A673 (cell line): ENCODE measurements at places on chromosomes 2 and 18. TPM values are rescaled to one million over a fixed set of nuclear protein-coding genes. Genes with fewer than 3 reads are reported as not detected.

- no peak for DNase-seq
Observed at GRCh38 chr2:62529758-62530157, 23.8 kb upstream of the TMEM17 start.

DNA sequence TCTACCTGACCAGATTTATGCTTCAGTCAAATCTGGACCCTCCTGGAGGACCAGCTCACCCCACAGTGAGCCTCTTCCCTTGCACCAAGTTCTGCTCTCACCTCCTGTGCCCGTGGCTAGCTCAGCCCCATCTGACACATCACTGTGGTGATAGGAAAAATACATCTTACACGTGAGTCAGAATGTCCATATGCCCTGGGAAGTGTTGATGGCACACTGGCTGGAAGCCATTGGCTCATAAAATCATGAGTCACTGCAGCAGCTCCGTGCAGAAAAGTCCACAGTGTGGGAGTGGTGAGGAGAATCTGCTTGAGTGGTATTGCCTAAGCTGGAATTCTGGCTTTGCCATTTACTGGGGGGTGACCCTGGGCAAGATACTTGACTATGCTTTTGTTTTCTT lies 42.6 kb upstream of the RAPGEF4 start:
- peak; percentile 71 for DNase-seq

DNA sequence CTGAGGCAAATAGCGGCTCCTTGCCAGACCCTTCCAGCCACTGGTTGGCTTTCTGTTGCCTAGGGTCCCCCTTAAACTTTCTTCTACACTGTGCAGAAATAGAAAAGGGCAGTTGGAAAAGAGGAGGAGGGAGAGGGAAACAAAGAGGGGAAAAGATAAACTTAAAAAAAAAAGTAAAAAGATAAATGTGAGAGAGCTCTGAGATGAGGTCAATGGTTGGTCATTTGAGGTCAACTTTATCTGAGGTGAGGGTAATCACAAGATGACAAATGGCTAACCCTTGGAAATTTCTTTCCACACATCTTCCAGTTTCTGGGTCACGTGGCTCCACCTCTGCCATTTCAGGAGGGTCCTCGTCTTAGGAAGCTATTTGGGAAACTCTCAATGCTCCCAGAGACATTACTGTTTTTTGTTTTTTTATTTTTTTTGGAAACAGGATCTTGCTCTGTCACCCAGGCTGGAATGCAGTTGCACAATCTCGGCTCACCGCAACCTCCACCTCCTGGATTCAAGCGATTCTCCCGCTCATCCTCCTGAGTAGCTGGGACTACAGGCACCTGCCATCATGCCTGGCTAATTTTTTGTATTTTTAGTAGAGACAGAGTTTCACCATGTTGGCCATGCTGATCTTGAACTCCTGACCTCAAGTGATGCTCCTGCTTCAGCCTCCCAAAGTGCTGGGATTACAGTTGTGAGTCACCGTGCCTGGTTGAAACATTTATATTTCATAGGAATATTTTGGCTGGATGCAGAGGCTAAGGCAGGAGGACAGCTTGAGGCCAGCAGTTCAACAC lies 199.9 kb downstream of the TGIF1 start:
- DNase-seq = no peak

GRCh38 chr2:216289470-216289869 lies 82.8 kb downstream of the MARCHF4 start:
- no peak for DNase-seq

GRCh38 chr2:218806346-218806978 lies 24.5 kb downstream of the CYP27A1 start:
- peak; percentile 92 for DNase-seq

- no peak for DNase-seq
Observed at GRCh38 chr2:218029366-218030360, 26.9 kb upstream of the TNS1 start.

DNA sequence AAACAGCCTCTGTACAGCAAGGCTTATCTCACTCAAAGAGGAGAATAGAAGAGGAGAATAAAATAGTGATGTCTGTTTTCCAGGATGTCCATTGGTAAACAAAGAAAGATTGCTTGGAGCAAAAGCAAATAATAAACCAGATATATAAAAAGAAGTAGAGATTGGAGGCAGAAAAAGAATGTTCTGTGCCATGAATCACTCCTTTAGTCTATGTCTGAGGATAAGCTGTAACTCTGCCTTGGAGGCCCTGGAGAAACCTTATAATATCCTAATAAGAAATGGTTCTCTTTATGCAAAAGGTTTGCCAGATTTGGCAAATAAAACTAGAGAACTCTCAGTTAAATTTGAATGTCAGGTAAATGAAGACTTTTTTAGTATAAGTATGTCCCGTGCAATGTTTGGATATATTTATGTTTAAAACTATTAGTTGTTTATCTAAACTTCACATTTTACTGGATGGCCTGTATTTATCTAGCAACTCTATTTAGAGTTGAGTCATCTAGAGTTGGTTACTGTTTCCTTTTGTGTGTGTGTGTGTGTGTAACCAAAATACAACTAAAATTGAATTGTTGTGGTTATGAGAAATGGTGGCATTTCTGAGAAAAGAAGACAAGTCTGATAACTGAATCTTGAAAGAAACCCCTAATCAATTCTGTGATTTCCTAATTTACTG lies 510.3 kb upstream of the SETBP1 start:
- DNase-seq = no peak

DNA sequence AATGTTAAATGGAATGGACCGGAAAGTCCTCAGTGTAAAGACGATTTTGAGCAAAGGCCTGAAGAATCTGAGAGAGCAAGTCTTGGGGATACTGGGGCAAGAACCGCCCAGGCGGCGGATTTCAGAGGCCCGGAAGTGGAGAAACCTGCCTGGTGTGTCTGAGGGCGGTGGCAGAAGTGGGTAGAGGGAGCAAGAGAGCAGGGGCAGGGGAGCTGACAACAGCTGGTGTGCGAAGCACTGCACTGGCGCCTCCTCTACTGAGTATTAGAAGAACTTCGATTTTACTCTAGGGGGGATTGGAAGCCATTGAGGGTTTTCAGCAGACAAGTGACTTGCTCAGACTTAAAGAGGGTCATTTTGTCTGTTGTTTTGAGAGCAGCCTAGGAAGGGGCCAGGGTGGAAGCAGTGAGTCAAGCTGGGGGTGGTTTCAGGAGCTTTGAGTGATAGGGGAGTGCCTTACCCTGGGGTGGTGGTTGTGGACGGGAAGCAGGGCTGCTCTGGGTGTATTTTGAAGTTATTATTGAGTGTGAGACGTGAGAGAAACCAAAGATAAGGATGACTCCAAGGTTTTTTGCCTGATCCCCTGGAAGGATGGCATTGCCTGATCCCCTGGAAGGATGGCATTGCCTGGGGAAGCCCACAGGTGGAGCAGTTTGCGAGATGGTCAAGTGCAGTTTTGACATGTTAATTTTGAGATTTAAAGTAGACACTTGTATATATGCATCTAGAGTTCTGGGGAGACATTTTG lies 52.5 kb downstream of the ZNF236 start:
- DNase-seq = peak; percentile 3

- peak; percentile 38 for DNase-seq
Observed at GRCh38 chr2:196275646-196276352, 104.4 kb upstream of the STK17B start.

GRCh38 chr18:54004828-54005227 lies 219.6 kb downstream of the MBD2 start:
- DNase-seq = peak; percentile 39

DNA sequence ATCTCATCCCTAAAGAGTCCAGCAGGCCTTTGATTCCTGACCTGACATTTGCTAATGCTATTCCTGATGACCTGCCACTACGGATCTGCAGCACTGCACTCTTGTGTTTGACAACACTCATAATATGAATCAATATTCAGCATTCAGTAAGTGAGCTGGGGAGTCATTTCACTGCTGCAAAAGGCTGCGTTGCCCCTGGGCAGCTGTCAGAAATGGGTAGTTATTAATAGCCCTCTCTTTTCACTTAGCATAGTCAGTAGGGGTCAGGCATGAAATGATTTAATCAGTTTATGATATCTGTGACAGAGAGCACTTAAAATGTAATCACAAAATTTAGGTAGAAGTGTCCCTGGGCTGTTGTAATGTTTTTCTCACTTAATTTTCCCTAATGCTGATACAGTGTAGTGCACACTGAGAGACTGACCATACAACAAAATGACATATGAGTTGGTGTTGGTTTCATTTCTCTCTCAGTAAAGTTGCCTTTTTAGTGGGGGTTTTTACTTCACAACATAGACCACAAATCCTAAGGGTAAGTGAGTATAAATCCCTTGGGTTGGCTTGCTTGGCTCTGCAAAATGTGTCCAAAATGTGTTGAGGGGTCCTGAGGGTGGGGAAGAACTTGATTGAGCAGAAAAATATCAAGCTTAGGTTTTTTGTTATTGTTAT lies 184.8 kb downstream of the CAMKMT start:
- DNase-seq = no peak

- DNase-seq = no peak
Observed at GRCh38 chr2:221042926-221043325, 529.2 kb downstream of the EPHA4 start.

DNA sequence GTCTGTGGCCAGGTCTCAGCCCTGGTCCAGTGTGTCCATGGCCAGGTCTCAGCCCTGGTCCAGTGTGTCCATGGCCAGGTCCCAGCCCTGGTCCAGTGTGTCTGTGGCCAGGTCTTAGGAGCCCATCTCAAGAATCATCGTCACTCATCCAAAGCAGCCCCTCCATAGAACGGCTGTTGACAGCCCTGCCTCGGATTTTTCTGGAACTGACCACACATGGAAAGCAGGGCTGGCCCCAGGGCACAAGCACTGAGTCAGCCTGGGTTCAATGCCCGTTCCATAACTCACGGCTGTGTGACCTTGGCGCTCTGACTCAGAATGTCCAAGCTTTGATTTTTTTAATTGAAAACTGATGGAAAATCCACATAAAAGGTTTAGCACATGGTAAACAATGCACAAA lies 59.9 kb upstream of the SNTG2 start:
- DNase-seq = no peak

- DNase-seq = no peak
Observed at GRCh38 chr2:232781765-232782164, 5.4 kb upstream of the KCNJ13 start.

DNA sequence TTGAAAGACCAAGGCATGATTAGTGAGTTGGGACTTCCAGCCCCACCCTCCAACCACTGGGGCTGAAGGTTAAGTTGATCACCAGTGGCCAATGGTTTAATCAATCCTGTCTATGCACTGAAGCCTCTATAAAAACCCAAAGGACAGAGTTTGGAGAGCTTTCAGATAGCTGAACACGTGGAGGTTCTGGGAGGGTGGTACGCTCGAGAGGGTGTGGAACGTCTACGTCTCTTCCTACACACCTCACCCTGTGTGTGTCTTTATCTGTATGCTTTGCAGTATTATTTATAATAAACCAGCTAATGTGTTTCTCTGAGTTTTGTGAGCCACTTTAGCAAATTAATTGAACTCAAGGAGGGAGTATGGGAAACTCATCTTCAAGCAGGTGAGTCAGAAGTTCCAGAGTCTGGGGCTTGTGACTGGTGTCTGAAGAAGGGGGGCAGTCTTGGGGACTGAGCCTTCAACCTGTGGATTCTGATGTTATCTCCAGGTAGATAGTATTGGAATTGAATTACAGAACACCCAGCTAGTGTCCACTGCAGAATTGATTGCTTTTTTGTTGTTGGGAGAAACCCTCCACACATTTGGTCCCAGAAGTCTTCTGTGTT lies 20.3 kb downstream of the ACTR3 start:
- DNase-seq = no peak

DNA sequence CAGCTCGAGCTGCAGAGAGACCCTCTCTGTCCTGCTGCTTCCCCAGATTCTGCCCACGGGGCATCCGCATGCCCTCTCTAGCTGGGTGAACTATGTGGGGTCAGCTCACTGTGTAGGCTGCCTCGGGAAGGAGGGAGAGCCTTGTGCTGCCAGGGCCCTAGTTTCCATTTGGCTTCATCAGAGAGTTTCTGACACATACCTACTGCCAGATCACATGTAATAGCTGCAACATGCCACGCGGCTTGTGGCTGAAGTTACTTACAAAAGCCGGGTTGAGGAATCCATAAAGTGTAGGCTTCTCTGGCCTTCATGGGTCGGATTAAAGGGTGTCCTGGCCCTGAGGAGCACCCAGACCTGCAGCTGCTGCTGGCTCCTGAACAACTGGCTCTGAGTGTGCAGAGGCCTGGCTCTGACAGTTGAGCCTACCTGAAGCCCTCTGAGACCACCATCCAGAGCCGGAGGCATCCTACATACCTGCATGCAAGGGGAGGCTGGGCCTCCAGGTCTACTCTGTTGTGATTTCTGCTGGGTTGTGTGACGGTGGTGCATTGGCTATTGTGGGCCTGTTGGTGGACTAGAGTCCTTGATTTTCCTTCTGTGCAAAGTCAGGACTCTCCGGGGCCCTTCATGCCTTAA lies 130.0 kb downstream of the SH3RF3 start:
- DNase-seq = no peak

- no peak for DNase-seq
Observed at GRCh38 chr2:103977668-103978067, 876.2 kb upstream of the POU3F3 start.

DNA sequence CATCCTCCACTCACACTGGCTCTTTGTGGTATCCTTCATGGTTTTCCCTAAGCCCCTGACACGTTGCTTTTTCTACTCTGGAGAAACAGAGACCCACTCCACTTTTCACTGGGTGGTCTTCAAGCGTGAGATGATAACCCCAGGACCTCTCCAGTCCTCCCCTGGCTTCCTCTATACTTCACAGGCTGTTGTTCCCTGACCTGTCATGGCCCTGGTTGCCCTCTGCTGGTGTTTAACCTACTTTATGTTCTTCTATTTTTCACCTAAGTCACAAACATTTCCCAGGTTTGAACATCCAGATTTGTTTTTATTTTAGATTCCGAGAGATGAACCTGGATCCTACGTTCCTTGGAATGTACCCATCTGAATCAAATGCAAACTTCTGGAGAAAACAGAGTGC lies 84.5 kb downstream of the AOX1 start:
- no peak for DNase-seq

DNA sequence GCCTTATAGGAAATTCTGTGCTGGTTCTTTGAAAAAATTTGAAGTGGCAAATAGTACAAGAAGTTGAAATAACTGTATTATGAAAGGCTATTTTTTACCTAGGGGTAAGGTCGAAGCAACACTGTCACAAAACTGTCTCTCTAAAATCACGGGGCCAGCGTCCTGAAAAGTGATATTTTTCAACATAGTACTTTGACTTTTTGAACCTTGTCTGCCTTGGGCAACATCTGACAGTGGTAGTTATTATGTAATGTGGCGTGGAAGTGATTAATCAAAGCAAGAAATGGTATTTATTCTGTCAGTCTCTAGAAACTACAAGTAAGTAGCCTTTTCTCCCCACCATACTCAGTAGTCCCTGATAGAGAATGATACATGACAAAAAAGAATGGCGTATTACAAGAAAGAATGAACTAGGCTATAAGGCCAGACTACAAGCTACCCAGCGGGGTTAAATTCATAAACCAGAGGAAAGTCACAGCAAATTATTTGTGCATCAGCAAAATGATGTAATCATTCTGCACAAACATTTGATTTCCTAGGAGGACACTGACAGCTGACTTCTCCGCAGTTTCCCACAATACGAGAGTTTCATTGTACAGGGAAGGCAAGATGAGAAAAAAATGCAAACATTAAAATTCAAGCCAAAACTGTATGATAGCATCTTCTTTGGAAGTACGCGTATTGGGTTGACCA lies 9.8 kb downstream of the GEN1 start:
- no peak for DNase-seq

Gene CAPN14
- 0.13 and 0.35 TPM in 2 replicates for total RNA-seq

Gene COMMD1
- 35.0 and 41.4 TPM in 2 replicates for total RNA-seq

Gene ALK
- 10.8 and 14.7 TPM in 2 replicates for total RNA-seq

Gene TMEM198
- 4.6 and 7.6 TPM in 2 replicates for total RNA-seq

Gene ABCG5
- not detected in 2 replicates for total RNA-seq

Gene ASB18
- total RNA-seq = not detected in 2 replicates

Gene SH3RF3
- total RNA-seq = 0.11 and 0.15 TPM in 2 replicates

Gene SCYGR4
- not detected in 2 replicates for total RNA-seq

Gene SCG2
- total RNA-seq = 26.2 and 27.0 TPM in 2 replicates

Gene RGPD4
- total RNA-seq = not detected in 2 replicates
